Activated CD4-positive, alpha-beta T cell treated with anti-CD3 and anti-CD28 coated beads, Interleukin-2, Interleukin-4, amounts not matched to agents 100 ng/mL and 50 ng/mL, durations not matched to agents 16 hours and 8 hours (primary cell): ENCODE measurements at places on chromosomes 2 and 18.

DNA sequence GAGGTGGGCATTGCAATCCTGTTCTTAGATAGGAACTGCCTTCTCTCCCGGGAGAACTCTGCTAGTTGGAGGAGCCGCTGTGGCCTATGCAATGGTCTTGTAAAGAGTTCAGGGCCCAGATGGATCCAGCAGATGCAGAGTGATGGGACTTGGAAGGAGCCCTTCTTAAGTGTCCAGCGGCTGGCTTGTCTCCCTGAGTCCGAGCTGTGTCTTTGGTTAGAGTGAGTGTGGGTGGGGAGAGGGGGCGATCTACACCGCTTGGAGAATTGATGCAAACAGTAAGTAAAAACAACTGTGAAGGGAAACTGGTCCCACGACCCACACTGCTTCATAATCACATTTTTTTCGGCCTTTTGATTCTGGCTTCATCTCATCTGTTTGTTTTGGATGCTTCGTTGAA, 89.8 kb upstream of the CYRIA start:
- no peak for DNase-seq

DNA sequence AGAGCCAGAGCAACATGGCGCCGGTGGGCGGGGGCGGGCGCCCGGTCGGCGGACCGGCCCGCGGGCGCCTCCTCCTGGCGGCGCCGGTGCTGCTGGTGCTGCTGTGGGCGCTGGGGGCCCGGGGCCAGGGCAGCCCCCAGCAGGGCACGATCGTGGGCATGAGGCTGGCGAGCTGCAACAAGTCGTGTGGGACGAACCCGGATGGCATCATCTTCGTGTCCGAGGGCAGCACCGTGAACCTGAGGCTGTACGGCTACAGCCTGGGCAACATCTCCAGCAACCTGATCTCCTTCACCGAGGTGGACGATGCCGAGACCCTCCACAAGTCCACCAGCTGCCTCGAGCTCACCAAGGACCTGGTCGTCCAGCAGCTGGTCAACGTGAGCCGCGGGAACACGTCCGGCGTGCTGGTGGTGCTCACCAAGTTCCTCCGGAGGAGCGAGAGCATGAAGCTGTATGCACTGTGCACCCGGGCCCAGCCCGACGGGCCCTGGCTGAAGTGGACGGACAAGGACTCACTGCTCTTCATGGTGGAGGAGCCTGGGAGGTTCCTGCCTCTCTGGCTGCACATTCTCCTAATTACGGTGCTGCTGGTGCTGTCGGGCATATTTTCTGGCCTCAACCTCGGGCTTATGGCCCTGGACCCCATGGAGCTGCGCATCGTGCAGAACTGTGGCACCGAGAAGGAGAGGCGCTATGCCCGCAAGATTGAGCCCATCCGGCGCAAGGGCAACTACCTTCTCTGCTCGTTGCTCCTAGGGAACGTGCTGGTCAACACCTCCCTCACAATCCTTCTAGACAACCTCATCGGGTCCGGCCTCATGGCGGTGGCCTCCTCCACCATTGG, 507 bp downstream of the CNNM4 start:
- no peak for DNase-seq

- no peak for DNase-seq
Measured at GRCh38 chr2:217045700-217046475, 186.0 kb upstream of the TNP1 start.

DNA sequence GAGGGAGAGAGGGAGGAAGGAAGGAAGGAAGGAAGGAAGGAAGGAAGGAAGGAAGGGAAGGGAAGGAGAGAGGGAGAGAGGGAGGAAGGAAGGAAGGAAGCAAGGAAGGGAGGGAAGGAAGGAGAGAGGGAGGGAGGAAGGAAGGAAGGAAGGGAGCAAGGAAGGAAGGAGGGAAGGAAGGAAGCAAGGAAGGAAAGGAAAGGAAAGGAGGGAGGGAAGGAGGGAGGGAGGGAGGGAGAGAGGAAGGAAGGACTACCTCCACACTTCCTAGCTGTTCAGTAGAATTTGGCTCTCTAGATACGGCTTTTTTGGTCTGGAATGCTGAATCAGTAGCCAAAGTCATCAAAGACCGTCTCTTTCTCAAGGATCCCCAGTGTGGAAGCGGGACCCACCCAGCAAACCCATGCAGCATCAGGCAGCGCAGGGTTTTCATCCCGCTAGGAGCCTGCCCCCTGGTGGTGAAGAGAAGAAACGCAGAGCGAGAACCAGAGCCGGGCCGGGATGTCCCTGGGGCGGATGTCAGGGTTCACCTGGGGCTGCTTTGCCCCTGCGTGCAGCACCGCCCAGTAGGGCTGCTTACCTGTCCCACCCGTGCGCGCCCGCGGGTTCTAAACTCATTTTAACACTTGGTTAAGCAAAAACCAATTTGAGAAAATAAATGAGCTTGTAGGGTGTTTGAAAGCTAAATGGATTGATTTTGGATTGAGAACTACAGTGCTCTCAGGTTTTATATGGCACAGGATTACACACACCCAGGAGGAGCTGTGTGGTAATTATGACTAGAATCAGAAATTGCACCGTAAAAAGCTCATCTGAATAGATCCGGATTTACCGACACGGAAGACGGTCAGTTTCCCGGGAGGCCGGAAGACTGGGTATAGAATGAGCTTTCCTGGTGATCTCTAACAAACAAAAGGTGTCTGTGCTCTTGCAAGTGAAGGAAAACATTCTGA, 48.1 kb upstream of the ARL4C start:
- peak; percentile 75 for DNase-seq

DNA sequence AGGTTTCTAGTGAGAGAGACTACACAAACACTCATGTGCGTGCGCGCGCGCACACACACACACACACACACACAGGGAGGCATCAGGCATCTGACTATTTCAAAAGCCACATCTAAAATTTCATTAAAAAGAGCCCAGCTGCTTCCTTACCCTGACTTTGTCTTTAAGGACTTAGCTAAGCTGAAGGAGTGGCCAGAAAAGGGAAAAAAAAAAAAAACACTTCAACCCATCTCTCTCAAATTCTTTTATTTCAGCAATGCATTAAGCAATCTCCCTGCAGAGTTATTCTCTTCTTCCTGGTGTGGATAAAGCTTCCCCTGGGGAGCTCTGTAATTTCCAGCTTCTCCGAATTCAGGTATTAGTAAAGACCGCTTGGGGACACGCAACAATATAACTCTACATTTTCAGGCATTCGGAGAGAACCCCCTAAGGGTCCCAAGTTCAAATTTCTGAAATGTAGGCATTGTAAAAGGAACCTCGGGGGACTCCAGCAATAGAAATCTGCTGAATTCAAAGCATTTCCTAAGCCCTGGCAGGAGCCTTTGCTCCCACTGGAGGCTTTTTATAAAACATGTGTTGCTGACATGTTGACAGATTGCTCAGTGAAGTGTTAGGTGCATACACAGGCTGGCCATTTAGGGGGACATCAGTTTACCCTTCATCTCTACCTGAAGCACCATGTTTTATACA, 67.0 kb downstream of the ZNF521 start:
- DNase-seq = no peak

GRCh38 chr18:111306-112014, 46.9 kb upstream of the USP14 start:
- peak; percentile 51 for DNase-seq

- DNase-seq = no peak
Measured at GRCh38 chr2:237547841-237548416, 18.4 kb upstream of the PRLH start.

GRCh38 chr2:187783446-187783845, 229.2 kb upstream of the TFPI start:
- DNase-seq = no peak
